ENCODE measurements at places on chromosomes 6 and 20.

- DNase-seq: no peak
Measured at GRCh38 chr6:6191909-6192308, 128.6 kb downstream of the F13A1 start.

DNA sequence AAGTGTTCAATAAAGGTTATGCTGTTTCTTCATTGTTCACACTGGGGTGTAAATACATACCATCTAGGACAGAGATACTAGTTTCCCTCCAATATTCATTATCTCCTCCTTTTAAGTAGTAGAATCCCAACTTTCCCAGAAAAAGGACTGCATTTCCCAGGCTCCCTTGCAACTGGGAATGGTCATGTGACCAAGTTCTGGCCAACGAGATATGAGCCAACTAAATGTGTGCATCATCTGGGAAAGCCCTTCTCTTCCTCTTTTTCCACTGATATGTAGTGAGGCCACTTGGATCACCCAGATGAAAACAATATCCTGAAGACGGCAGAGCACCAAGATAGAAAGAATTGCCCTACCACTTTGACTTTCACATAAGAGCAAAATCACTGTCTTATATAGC is 97.9 kb upstream of the PTPRT start:
- no peak for DNase-seq

GRCh38 chr6:27825025-27825793 is 87.0 kb downstream of the OR2B2 start:
- DNase-seq: no peak

GRCh38 chr20:45354423-45355208 is 6.4 kb upstream of the SDC4 start:
- DNase-seq: no peak

DNA sequence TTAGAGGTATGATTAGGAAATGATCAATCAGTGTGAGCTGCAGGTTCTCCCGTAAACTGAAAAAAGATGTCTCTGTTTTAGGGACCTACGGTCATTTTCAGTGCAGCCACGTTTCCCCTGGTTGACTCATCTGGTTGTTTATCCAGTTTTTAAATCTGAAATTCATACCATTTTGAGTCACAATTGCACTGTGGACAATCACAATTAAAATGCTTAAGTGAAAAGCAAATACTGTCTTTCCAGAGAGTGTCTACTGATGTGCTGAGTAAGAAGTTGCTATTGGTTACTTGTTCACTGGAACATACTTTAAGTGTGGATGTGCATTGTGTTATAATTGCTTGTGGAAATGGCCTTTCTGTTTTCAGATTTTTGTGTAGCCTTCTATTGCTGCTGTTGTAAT is 305.1 kb upstream of the SASH1 start:
- no peak for DNase-seq

DNA sequence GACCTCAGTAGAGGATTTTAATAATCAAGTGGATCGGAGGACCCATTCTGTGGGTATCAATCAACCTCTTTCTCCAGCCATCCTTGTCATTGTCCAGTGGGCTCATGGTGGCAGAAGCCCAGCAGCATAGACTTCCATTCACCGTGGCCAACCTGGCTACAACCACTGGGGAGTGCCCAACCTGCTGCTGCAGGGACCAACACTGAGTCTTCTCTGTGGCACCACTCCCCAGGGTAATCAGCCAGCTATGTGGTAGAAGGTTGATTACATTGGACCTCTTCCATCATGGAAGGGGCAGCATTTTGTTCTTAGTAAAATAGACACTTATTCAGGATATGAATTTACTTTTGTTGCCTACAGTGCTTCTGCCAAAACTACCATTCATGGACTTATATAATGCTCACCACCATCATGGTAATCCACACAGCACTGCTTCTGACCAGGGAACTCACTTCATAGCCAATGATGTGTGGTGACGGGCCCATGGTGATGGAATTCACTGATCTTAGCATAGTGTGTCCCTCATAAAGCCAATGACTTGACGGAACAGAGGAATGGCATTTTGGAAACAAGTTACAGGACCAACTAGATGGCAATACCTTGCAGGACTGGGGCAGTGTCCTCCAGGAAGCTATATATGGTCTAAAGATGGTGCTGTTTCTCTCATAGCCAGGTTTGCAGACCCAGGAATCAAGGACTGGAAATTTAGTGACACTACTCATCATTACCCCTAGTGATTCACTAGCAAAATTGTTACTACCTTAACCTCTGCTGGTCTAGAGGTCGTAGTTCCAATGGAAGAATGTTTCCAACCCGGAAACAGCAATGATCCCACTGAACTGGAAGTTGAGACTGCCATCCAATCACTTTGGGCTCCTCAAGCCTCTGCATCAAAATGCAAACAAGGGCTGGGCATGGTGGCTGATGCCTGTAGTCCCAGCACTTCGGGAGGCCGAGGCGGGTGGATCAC is 7.6 kb downstream of the CD24 start:
- DNase-seq: no peak

- DNase-seq: no peak
Measured at GRCh38 chr20:25563876-25564275, 21.5 kb downstream of the NINL start.

DNA sequence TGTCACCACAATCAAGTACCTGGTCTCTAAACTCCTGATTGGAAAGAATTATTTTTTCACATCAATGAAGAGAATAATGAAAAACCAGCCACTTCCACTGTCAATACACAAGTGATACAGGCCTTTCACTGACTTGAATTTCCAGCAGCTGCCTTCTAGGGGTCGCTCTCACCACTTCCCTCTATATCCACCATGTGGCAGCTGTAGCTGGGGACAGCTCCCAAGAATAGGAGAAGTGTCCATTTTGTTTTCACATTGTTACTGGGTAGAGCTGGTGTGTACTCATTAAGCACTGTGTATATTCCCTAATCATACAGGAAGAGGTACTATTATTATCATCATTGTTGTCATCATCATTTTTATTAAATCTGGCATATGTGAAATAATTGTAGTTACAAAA is 438.4 kb upstream of the SPTLC3 start:
- no peak for DNase-seq

- DNase-seq: no peak
Measured at GRCh38 chr6:158999154-158999665, 792 bp downstream of the RSPH3 start.

DNA sequence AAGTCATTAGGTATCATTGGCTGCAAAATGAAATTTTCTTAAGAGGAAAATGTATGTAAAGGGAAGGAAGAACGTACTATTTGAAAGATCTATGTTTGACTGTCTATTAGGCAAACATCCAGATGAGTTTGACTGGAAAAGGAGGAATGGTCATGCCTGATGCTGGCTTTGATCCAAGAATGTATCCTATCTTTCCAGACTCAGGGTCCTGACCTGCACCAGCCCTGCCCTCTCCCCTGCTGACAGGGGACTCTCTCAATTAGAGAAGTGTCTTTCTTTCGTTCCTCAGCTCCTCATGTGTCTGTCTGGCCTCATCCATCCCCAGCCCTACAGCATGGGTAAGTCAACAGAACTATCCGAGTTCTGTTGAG is 21.9 kb upstream of the SH3BGRL2 start:
- DNase-seq: no peak

- no peak for DNase-seq
Measured at GRCh38 chr6:21533678-21534077, 59.9 kb upstream of the SOX4 start.

Data from GM13977 (cell line).